ENCODE measurements at places on chromosomes 11 and 22.

DNA sequence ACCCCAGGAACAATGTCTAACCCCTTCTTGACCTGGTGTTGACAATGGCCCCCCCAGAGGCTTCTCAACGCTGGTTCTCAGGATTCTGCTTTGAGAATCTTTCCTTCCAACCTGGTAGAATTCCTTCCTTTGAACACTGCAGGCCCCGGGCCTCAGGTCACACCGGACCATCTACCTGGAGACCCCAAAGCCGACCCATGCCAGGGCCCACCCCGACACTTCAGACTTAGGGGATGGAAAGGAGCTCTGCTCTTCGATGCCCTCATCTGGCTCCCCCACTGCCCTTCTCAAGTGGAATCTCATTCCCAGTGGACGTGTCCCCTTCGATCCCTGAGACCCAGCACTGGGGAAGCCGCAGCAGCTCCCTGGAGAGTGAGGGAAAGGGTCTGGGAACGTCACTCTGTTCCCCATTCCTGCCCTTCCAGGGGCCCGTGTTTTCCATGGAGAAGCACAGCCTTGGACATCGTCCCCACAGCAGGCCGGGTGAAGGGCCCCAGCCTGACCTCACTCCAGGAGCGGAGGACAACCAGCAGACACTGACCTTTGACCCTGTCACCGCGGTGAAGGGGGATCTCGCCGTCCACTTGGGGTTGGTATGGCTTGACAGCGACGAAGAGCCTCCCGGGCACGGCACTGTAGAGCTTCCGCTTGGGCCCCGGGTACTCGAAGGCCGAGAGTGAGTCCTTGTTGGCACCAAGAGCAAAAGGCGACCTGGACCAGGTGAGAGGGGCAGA is 408.3 kb downstream of the CTTN start:
- peaks cover 2% of the 10 kb centered on the region for H3K36me3 ChIP-seq
- DNase-seq, result no peak
- H3K4me3 ChIP-seq, result no peak overlapping the region
- H3K27me3 ChIP-seq, result peaks cover 14% of the 10 kb centered on the region

GRCh38 chr11:12810568-12810894 is 136.3 kb downstream of the TEAD1 start:
- DNase-seq, result no peak
- H3K27me3 ChIP-seq, result peaks cover 75% of the 10 kb centered on the region
- H3K36me3 ChIP-seq, result no peaks in the 10 kb centered on the region
- no peak overlapping the region for H3K27ac ChIP-seq

GRCh38 chr22:45929649-45930048 is 47.3 kb downstream of the WNT7B start:
- no peaks in the 10 kb centered on the region for H3K4me1 ChIP-seq
- peaks cover 35% of the 10 kb centered on the region for H3K27me3 ChIP-seq
- DNase-seq, result no peak
- no peak overlapping the region for H3K4me3 ChIP-seq
- peaks cover 2% of the 10 kb centered on the region for H3K36me3 ChIP-seq

GRCh38 chr11:12752868-12753524 is 78.8 kb downstream of the TEAD1 start:
- no peaks in the 10 kb centered on the region for H3K4me1 ChIP-seq
- no peaks in the 10 kb centered on the region for H3K36me3 ChIP-seq
- no peak overlapping the region for H3K27ac ChIP-seq
- H3K27me3 ChIP-seq, result peaks cover 37% of the 10 kb centered on the region

DNA sequence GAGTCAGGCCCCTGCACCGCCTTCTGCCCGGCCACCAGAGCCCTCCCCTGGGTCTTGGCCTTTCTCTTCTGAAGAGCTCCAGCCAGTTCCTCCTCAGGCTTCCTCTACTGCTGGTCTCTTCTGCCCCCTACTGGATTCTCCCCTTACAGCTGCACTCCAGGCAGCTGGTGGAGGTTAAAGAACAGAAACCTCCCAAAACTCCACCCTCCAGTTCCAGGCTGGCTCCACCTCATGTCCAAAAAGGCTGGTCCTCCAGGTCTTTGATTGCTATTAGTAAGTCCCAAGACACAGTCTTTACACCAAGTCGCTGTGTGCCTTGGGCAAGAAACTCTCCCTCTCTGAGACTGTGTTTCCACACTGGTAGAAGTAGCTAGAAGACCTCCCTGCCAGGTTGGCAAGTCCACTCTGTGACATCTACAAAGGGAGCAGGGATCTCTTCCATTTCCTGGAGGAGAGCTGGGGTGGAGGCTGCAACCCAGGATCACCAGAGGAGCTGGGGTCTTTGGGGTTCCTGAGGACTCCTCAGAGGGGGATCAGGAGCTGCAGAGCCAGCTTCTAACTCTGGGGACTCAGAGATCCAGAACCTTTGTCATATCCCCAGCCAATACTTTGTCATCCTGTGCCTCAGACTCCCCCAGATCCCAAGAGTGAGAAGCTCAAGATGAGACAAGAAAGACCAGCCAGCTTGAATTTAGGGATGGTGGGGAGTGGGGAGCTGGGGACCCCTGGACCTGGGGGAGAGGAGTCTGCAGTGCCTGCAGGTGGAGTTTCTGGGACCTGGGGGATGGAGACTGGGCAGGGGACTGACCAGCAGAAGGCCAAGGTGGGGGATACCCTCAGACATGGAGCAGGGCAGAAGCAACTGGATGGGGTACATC is 3.4 kb upstream of the IGLL5 start:
- peaks cover 22% of the 10 kb centered on the region for H3K27me3 ChIP-seq
- no peaks in the 10 kb centered on the region for H3K36me3 ChIP-seq
- DNase-seq, result peak; percentile 61
- no peak overlapping the region for H3K27ac ChIP-seq

DNA sequence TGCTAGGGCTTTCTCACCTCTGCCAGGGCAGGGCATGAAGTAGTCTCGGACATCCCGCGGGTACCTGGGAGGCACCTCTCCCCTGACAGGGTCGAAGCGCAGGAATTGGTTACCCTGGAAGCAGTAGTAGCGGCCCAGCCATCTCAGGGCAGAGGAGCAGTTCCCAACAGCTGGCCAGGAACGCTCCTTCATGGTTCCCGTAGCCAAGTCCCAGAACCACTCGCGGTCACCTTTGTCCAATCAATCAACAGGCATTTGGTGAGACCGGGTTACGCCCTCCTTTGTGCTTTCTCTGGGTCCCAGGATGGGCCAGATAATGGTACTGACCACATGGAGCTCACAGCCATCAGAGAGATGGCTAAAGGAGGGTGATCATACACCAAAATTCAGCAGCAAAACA is 3.4 kb downstream of the HPX start:
- DNase-seq, result no peak
- no peaks in the 10 kb centered on the region for H3K27me3 ChIP-seq

DNA sequence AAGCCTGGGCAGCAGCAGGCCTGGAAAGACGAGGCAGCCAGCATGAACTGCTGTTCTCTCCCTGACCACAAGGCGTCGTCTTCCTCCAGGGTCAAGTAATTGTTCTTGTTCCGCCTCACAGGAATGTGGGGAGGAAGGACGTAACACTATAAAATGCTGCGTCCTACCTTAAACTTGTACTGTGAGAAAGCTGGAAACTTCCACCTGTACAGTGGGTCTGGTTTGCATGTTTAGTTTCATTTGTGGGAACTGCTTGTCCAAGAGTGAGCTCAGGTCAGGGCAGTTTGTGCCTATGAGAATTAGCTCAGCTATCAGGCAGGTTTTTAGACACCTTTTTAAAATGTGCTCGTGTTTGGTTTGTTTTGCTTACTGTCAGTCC is 55.2 kb downstream of the PANX1 start:
- no peaks in the 10 kb centered on the region for H3K4me1 ChIP-seq
- H3K36me3 ChIP-seq, result peaks cover 10% of the 10 kb centered on the region
- no peak overlapping the region for H3K27ac ChIP-seq
- no peaks in the 10 kb centered on the region for H3K27me3 ChIP-seq
- no peak overlapping the region for H3K4me3 ChIP-seq

DNA sequence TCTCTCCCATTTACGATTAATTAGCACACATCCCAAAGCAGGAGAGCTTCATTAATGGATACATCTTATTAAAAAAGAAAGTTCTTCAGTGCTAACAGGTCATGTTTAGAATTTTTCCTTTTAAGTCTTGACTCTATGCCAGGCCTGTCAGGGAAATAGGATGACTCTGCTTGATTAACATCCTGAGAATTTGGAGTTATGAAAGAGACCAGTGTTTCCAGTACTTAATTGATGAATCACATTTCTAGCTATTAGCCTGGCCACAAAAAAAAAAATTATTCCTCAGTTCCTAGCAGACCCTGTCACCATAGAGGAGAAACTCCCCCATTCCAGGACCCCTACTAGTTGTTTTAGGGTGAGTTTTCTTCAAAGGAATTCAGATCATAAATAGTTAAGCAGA is 23.6 kb upstream of the ME3 start:
- no peaks in the 10 kb centered on the region for H3K4me1 ChIP-seq
- no peak for DNase-seq
- H3K36me3 ChIP-seq, result no peaks in the 10 kb centered on the region
- H3K27me3 ChIP-seq, result peaks cover 8% of the 10 kb centered on the region
- no peak overlapping the region for H3K27ac ChIP-seq

DNA sequence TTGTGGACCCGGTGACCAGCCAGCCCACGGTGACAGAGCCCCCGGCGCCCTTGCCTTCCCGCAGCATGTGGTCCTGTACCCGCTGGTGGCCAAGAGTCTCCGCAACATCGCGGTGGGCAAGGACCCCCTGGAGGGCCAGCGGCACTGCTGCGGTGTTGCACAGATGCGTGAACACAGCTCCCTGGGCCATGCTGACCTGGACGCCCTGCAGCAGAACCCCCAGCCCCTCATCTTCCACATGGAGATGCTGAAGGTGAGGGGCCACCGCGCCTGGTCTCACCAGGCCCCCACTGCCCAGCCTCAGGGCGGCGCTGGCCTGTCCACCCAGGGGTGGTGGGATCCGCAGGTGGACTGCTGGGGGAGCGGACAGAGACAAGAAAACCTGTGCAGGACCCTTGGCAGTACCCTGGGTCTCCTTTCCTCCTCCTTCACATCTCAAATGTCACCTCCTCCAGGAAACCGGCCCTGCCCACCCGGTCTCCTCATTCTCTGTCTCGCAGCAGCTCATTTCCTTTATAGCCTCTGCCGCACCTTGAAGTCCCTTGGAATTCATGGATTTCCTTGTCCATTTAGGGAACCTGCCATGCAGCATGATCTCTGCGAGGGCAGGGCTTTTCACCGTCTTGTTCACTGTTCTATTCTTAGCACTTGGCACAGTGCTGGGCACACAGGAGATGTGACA is 6.5 kb downstream of the AIP start:
- H3K4me3 ChIP-seq, result no peak overlapping the region
- H3K27me3 ChIP-seq, result no peaks in the 10 kb centered on the region
- peaks cover 5% of the 10 kb centered on the region for H3K36me3 ChIP-seq

DNA sequence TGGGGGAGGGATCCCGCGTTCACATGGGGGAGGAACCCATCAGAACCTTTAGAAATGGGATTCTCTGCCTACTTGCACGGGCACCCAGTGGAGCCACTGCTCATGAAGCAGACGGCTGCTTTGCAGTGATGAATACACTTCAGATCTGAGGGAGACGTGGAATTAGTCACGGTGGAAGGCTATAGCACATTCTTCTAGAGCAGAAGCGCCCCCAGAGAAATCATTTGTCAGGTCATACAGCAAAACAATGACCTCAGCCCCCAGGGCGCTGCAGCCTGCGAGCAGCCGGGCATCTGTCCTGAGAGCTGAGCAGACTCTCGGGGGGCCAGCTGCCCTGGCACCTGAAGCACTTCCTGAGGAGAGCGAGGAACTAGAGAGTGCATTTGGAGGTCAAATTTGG is 12.7 kb downstream of the TP53AIP1 start:
- H3K27ac ChIP-seq, result no peak overlapping the region
- DNase-seq, result no peak
- peaks cover 9% of the 10 kb centered on the region for H3K4me1 ChIP-seq
- no peak overlapping the region for H3K4me3 ChIP-seq
- H3K36me3 ChIP-seq, result peaks cover 2% of the 10 kb centered on the region

DNA sequence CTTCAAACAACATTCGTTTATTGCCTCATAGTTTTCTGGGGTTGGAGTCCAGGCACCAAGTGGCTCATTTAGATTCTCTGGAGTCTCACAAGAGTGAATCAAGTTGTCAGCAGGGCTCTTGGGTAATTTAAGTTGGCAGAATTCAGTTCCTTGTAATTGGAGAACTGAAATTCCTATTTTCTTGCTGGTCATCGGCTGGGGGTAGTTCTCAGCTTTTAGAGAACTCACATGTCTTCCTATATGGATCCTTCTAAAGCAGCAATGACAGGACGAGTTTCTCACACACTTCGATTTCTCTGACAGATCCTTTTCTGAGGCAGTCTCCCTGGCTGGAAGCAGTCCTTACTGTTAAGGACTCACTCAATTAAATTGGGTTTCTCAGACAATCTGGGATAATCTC is 17.3 kb upstream of the OOSP4B start:
- no peak overlapping the region for H3K27ac ChIP-seq
- H3K4me1 ChIP-seq, result no peaks in the 10 kb centered on the region
- peaks cover 2% of the 10 kb centered on the region for H3K36me3 ChIP-seq
- no peak for DNase-seq
- H3K4me3 ChIP-seq, result no peak overlapping the region

- H3K4me1 ChIP-seq, result peaks cover 4% of the 10 kb centered on the region
- H3K36me3 ChIP-seq, result no peaks in the 10 kb centered on the region
Observed at GRCh38 chr11:36192425-36193289, 96.6 kb downstream of the COMMD9 start.

DNA sequence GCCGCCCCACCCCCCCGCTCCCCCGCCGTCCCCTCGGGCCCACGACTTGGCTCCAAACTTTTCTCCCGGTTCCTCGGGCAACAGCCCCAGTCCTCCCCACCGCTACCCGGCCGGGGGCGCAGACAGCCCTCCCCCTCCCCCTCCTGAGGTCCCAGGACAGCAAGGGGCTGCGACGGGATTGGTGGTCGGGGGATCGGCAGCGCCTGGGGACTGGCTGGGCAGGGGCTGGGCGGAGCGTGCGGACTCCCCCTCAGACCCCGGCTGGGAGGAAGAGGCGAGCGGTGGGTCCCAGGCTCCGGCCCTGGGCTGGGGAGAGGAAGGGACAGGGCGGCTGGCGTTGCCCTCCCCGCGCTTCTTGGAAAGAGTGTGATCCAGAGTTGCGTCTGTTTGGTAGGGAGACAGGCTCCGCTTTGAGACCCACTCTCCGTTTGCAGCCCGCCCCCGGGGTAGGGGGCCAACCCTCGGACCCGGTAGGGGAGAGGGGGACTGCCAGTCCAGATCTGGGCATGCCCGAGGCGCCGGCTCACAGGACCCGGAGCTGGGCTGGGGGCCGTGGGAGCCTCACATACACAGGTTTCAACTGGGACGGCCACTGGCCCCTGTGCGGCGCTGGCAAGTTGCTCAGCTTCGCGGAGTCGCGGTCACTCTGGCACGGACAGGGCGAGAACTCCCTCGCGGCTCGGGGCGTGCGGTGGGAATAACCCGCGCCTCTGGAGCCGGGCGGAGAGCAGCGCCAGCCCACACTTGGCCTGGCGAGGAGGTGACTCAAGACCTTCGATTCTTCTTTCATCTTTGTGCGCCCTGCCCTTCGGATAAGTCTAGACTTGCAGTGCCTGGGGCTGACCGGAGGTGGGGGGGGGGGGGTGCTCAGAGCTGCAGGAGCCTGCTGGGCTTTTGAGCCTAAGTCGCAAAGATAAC is 999 bp downstream of the TSKU start:
- peaks cover 47% of the 10 kb centered on the region for H3K27me3 ChIP-seq
- H3K4me1 ChIP-seq, result peaks cover 5% of the 10 kb centered on the region
- no peak for DNase-seq
- peaks cover 4% of the 10 kb centered on the region for H3K36me3 ChIP-seq
- no peak overlapping the region for H3K27ac ChIP-seq
